Non-pigmented ciliary epithelial cell (primary cell): ENCODE measurements at places on chromosomes 6 and 20.

GRCh38 chr20:4677846-4678245 is 43.9 kb upstream of the PRND start:
- DNase-seq: no peak

GRCh38 chr20:50379049-50379990 is 130.9 kb upstream of the PTPN1 start:
- no peak for DNase-seq

- DNase-seq: no peak
Observed at GRCh38 chr6:56734335-56734734, 91.6 kb upstream of the DST start.

DNA sequence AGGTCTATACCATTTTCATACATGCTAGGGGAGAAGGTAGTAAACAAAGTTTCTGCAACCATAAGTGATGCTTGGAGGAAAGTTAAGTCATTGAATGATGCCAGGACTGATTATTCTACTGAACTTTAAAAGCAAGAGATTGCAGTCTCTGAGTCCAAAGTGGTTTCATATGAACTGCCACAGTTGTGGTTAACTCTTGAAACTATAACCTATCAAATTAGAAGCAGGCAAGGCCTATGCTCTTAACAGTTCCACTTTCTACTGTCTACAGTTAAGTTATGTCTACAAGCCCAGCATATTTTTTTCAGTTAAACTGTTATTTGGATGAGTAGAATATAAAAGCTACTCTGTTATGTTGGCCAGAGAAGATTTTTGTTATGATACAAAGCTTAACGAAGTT is 326.5 kb upstream of the RUNX2 start:
- DNase-seq: no peak

- no peak for DNase-seq
Observed at GRCh38 chr6:68317366-68317765, 317.7 kb upstream of the ADGRB3 start.

GRCh38 chr6:17591287-17591686 is 8.8 kb upstream of the FAM8A1 start:
- DNase-seq: no peak

DNA sequence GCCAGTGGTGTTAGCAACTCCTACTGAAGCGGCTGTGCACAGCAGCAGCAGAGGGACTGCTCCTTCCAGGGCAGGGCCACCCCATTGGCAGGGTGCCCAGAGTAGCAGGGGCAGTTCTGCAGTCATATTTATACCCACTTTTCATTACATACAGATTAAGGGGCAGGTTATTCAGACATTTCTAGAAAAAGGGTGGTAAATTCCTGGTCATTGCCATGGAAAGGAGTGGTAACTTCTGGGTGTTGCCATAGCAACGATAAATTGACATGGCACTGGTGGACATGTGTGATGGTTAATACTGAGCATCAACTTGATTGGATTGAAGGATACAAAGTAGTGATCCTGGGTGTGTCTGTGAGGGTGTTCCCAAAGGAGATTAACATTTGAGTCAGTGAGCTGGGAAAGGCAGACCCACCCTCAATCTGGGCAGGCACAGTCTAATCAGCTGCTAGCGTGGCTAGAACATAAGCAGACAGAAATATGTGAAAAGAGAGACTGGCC is 45.0 kb downstream of the IYD start:
- no peak for DNase-seq

- DNase-seq: no peak
Observed at GRCh38 chr6:87755708-87756671, 54.0 kb upstream of the AKIRIN2 start.

GRCh38 chr6:93165850-93166430 is 253.4 kb downstream of the EPHA7 start:
- DNase-seq: no peak

GRCh38 chr6:139996253-139996834 is 621.9 kb upstream of the CITED2 start:
- no peak for DNase-seq

DNA sequence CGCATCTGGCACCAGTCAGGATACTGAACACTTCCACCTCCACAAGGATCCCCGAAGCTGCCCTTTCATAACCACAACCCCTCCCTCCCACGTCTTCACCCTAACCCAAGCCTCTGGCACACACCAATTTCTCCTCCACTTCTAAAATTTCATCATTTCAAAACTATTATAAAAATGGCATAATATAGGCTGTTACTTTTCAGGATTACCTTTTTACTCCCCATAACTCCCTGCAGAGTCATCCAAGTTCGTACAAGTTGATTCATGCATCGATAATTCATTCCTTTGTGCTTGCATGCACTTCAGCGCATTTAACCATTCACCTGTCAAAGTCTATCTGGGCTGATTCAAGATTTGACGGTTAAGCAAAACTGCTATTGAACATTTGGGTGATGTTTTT is 30.6 kb upstream of the LY86 start:
- DNase-seq: no peak

DNA sequence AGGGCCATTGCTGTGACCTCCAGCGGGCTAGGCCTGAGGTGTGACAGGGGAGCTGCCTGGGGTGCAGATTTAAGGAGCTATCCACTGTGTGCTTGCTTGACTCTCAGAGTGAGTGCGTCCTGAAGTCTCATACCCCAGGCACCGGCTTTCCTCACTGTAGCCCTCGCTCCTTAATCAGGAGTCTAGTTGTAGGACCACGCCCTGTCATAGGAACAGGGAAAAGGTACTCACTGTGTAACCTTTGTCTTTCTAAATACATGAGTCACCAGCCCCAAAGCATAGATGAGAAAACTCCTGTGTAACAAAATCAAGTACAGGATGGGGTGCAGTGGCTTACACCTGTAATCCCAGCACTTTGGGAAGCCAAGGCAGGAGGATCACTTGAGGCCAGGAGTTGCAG is 141.7 kb downstream of the TMEM242 start:
- DNase-seq: no peak

GRCh38 chr20:47544240-47544639 is 42.6 kb downstream of the NCOA3 start:
- peak; percentile 57 for DNase-seq

GRCh38 chr6:42511803-42512422 is 51.9 kb upstream of the UBR2 start:
- no peak for DNase-seq

- DNase-seq: no peak
Observed at GRCh38 chr6:79584332-79584731, 46.8 kb upstream of the SH3BGRL2 start.

DNA sequence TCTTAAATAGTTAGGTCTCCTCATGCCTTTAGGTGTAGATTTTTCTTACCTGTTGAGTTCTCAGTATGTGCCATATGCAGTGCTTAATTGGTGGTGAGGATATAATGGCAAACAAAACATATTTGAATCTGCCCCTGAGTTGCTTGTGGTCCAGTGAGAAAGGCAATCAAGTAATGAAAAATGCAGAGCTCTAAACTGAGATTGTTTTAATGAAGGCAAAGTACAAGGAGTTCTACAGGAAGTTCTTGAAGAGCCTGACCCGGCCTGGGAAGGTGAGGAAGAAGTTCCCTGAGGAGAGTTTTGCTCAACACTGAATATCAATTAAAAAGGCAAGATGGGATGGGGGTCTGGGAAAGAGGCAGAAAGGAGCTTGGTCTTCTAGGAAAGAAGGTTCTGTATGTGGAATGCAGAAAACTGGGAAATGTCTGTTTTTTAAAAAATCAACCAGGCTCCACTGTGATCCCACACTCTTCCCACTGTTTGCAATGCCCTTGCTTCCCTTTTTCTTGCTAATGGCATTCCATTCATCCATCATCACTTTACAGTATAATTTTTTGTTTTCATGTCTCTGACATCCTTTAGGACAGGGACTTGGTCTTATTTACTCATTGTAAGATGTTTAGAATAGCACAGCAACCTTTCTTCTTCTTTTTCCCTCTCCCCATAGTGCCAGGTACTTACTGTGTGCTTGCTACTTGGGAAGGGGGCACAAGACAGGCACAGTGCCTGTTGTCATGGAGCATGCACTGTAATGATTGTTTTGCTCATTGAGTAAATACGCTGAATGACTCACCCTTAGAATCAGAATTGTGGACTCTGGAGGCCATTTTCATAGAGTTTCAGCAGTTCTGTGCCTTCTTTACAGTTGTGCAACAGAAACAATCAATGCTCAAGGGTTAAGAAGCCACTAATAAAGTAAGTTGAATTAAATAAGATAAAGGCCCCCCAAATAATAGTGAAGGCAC is 64.3 kb downstream of the ANKS1A start:
- DNase-seq: no peak

GRCh38 chr20:20680991-20681508 is 31.4 kb downstream of the RALGAPA2 start:
- no peak for DNase-seq

DNA sequence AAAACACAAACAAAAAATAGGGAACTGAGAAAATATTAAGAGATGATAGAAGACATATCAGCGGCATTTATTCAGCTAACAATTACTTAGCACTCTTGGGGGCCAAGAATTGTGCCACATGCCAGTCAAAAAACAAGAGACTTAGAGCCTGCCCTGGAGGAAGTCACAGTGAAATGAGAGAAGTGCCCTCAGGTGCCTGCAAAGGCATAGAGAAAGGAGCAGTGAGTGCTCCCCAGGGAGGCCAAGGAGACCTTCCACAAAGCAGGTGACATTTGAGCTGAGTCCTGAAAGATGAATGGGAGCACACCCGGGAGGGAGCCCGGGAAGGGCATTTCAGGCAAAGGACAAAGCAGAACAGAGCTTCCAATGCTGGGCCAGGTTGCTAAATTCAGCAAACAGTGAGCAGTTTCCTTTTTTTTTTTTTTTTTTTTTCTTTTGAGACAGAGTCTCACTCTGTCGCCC is 184.7 kb upstream of the JARID2 start:
- DNase-seq: no peak

GRCh38 chr6:4664911-4665310 is 111.3 kb upstream of the CDYL start:
- no peak for DNase-seq

DNA sequence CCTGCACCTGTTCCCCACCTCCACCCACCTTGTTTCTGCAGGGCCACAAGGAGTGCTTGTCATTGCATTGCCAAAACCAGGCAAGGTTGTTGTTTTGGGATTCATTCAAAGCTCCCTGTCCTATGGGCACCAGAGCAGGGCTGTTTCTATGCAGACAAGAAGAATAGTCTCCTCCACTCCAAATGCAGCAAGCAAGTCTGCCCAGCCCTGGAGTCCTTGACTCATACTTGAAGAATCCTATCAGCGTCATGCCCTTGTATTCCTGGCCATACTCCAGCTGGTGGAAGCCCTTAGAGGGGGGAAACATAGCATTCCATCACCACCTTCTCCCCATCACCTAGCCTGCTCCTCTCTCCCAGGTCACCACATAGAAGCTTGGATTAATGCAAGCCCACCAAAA is 145.3 kb upstream of the ECI2 start:
- peak; percentile 84 for DNase-seq

DNA sequence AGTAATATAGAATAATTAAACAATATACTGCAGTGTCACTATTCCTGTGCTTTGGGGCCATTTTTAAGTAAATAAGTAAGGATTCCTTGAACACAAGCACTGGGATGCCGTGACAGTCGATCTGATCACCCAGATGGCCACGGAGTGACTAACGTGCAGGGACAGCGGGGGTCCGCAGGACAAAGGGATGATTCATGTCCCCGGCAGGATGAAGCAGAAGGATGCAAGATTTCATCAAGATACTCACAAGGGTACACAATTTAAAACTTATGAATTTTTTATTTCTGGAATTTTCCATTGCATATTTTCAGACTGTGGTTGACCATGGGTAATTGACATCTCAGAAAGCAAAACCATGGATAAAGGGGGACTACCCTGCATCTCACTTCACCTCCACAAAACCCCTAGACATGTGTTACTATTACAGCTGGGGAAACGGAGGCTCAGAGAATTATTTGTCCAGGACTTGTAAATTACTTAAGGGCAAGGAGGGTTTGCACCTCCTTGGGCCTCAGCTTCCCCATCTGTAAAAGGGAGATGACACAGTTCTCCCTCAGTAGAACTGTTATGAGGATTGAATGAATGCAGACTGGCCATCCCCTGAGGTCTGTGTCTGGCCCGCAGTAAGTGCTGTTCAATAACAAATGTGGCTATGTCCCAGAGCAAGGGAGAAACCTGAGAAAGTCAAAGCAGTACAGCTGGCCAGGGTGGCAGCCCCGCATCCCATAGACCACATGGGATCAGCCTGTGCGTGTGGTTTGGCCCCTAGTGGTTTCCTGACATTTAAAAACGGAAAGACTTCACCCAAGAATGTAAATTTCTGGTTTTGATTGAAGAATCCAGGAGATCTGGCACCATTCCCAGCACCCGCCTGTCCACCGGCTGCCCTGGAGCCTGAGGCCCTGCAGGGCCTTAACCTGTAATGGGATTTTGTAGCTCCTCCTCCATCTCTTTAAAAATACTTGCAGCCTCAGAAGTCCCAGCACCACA is 235.5 kb downstream of the BMP7 start:
- DNase-seq: peak; percentile 24

DNA sequence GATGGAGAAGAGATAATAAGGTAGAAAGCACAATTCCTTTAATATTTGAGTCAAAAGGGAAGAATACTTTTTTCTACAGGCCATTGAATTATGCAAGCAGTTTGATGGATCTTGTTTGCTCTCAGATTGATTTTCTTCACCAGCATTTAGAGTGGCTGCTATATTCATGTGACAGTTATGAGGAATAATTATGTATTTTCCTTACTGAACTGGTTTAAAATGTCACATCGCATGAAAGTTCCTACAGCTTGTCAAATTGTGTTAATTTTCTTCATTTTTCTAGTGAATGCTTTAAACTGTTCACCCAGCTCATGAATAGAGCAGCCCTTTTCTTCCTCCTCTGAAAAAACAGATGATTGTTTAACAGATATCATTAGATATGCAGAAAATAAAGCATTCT is 37.4 kb upstream of the TPD52L1 start:
- DNase-seq: no peak

DNA sequence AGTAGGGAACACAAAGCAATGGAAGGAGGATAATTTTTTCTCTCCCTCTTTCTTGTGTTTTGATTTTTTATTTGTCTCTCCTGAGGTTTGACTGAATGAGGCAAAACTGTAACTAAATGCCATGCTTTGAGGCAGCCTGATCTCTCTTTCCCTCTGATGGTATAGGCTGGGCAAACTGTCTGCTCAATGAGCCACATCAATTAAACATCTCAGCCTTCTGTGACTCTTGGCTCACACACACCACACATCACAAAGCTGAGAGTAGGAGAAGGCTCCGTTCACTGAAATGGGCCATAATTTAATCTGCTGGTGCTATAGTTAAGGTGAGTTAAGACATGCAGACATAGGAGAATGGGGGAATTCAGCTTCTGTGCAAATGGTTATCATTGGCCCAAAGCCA is 28.1 kb upstream of the SCGN start:
- no peak for DNase-seq

- DNase-seq: no peak
Observed at GRCh38 chr6:16503970-16504415, 257.3 kb downstream of the ATXN1 start.

DNA sequence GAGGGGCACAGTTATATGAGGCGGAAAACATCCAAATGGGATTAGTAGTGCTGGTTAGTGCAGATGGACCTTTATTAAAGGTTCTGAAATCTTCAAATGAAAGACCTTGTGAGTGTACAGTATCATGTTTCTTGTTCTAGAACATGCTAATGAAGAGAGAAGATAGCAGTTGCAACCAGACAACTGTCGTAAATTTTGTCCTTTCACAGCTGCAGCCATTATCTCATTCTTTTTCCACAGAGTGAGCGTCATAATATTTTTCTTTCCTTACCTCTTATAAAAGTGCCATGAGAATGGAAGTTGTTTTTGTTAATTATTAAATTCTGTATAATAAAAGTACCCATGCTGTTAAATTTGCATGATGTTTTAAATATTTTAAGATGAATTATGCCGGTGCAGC is 4.4 kb upstream of the C6orf163 start:
- DNase-seq: no peak
